ENCODE measurements at places on chromosomes 5 and 9.

- no peak for DNase-seq
These were observed 8.9 kb downstream of the CXCL14 start for GRCh38 chr5:135569755-135570452.

DNA sequence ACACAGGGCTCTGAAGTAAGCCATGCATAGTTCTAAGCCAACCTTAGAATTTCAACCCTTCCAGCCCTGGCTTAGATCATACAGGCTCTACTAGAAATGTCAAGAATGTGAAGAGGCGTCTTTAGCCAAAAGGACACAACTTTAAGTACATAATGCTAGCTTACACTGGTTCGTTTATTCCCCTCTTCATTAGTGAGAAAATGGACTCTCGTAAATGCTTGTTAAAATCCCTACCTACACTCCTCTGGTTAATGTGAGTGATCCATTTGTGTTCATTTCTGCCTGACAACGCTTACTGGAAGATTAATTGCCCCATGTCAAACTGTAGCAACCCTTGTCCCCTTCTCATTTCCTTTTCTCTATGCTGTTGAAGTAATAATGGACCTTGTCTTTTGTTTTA lies 149.3 kb upstream of the POU5F2 start:
- DNase-seq = peak; percentile 32

GRCh38 chr9:107703651-107704050 lies 214.1 kb upstream of the KLF4 start:
- no peak for DNase-seq

DNA sequence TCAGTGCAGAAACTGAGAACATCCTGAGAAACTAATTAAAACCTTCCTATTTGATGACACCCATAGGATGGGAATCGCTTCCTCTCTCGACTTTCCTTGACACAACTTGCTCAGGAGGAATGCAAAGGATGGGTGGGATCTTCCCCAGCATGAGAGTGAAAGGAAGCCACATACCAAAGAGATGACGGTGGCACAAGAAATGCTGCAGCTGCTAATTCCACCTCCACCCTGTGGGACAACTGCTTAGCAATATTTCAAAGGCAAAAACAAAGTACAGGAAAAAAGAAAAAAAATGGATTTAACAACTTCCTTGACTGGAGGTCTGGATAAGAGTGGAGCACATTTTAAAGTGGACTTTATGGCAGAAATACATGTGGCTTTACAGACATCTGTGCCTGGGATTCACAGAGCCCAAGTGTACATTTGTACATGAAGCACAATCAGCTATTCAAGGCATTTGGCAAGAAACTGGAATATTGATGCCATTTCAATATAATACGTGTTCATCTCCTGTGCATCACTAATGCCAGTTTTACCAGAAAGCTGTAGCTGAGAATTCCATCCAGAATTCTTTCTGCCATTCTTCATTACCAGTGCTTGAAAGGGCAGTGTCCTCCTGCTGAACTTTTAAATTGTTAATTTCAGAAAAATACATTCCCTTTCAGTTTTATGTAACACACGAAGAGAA lies 359.2 kb upstream of the ACTBL2 start:
- DNase-seq = peak; percentile 11

GRCh38 chr9:98144076-98144475 lies 25.1 kb upstream of the TRIM14 start:
- DNase-seq = no peak

GRCh38 chr5:143613329-143613728 lies 198.6 kb upstream of the HMHB1 start:
- no peak for DNase-seq

DNA sequence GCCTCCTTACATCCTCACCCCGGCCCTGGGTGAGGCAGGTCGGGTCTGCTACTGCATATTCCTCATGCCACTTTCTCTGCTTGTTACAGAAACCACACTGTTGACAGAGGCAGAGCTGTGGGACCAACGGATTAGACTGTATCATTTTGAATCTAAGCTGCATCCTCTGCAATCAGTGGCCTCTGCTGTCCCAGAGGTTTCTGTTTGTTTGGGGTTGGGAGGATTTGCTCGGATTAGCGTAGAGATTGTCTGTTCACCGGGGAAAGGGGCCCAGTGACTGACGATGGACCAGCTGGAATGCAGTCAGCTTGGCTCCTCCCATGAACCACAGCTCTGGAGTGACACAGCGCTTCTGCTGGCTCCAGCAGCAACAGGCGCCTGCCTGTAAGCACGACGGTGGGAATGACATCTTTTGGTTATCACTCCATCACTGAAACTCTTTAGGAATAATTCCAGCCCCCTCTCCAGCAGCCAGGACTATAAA lies 37.3 kb upstream of the ADRA1B start:
- peak; percentile 52 for DNase-seq

GRCh38 chr9:603126-603525 lies 238.4 kb upstream of the DMRT1 start:
- no peak for DNase-seq

- DNase-seq = no peak
These were observed 1.1 kb upstream of the FRRS1L start for GRCh38 chr9:109168170-109168569.

DNA sequence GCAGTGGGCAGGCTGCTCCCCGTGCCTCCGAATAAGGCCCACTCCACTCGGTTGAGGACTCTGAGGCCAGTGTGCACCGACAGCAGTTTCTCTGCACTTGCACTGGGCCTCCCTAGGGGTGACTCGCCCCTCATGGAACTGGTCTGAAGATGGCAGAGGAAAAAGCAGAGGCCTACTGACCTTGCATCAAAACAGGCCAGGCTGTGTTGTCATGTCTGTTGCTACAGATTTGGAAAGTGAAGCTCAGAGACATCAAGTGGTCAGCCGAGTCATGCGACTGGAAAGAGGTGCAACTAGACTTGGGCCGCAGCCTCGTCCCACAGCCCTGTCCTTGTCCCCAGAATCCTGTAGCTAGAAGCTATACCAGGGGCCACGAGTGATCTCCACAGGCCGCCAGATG lies 78.3 kb downstream of the DCP2 start:
- DNase-seq = no peak

GRCh38 chr5:127969651-127970050 lies 113.9 kb upstream of the SLC12A2 start:
- DNase-seq = no peak

DNA sequence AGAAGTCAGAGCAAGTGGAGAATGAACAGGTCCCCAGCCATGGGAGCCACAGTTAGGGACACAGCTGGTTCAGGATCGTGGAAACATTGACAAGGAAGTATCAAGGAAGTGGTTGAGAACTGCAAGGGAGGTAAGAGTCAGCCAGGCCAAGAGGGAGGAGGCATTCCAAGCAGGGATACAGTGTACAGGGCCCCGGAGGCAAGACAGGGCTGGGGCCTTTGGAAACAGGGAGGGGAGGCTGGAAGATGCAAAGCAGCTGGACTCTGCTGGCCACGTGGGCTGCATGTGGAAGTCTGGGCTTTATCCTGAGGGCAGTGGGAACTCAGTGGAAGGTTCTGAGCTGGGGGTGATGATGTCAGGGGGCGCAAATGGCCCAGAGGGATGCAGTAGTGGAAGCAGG lies 14.2 kb downstream of the CCDC180 start:
- DNase-seq = no peak

GRCh38 chr5:37575541-37576489 lies 196.7 kb downstream of the WDR70 start:
- DNase-seq = no peak

GRCh38 chr9:17625644-17626388 lies 47.0 kb downstream of the SH3GL2 start:
- DNase-seq = no peak

DNA sequence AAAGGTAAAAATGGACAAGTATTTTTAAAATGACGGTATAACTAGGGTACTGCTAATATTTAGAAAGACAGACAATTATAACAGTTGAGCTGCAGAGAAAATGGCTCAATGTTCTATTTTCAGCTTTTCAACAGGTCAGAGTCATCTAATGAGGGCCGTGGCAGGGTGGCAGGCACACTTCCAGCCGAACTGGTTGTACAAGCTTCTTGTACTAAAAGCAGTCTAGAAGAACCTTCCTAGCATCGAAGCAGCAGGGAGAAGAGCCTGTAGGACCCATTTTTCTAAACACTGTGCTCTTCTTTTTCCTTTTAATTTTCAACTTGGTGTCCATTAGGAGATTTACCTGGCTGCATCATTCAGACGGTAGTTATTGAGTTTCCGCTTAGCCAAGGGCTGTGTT lies 85.6 kb downstream of the SLC28A3 start:
- DNase-seq = no peak

GRCh38 chr9:21443849-21444625 lies 3.8 kb downstream of the IFNA1 start:
- DNase-seq = no peak

- DNase-seq = no peak
These were observed 42.9 kb downstream of the OLFM1 start for GRCh38 chr9:135130207-135130976.

- DNase-seq = no peak
These were observed 13.4 kb upstream of the STRBP start for GRCh38 chr9:123281659-123282350.

DNA sequence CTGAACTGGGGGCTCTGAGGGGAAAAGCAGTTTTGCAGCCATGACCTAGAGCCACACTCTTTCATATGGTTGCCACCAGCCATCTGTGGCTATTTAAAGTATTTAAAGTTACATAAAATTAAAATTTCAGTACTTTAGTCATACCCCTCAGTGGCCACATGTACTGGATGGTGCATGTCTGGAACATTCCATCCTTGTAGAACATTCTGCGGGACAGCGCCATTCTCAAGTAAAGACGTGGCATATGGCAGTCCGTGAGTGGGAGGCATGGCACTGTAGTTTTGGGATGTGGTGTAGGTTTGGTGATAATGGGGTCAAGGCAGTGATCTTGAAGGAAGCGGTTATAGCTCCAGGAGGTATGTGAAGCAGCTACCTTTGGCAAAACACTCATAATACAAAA lies 61.4 kb upstream of the NFIL3 start:
- no peak for DNase-seq

GRCh38 chr9:110641293-110641692 lies 27.3 kb upstream of the MUSK start:
- no peak for DNase-seq

DNA sequence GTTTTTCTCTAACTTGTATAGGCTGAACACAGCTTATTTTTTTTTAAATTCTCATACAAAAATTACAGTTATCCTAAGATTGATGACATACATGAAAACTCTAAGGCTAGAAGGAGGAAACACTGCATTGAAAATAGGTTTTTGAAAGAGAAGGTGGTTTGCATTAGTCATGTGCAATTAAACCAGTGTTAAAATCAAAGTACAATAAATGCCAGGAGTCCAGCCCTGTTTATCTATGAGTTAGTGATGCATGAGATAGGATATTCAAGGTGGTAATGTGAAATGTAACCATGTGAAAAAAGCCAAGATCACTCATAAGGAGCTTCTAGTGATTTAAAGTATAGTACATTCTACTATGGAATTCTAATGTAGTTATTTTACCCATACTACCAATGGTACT lies 444.9 kb upstream of the CYLC2 start:
- DNase-seq = no peak

- no peak for DNase-seq
These were observed 235.3 kb downstream of the CETN3 start for GRCh38 chr5:90174236-90174635.

DNA sequence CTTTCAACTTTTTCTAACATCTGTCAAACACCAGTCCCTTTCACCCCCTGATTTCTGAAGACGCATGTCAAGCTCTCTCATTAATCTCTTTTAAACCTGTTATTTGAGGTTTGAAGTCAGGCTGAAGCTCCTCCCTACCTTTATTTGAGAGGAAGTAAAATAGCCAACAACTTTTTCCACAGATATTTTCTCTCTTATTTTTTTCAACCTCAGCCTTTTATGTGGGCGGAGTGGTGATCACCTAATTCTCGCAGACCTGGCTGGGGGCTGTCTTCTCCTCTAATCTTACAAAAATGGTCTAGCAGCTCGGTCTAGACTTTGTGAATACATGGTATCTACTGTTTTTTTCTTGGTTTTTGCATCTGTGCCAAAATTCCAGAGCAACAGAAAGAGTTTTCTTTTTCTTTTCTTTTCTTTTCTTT lies 395.7 kb upstream of the ACTBL2 start:
- no peak for DNase-seq

GRCh38 chr9:82601293-82601771 lies 461.6 kb downstream of the RASEF start:
- no peak for DNase-seq

DNA sequence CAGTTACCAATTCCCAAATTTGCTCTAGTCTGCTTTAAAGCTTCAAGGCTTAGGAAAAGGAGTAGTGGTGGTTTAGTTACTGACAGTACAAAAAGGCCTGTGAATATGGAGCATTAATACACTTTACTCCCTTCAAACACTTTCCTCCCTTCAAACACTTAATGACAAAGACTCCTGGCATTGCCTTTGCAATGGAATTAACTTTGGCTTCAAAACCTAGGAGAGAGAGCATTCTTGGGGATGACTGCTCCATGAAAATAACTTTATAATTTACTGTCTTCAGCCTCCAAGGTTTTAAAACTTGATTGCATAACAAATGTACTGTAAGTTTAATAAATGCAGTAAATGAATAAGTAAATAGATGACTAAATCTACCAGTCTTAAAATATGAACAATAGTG lies 185.6 kb downstream of the TRPM3 start:
- no peak for DNase-seq

GRCh38 chr9:127838375-127839078 lies 15.9 kb downstream of the ENG start:
- DNase-seq = no peak

DNA sequence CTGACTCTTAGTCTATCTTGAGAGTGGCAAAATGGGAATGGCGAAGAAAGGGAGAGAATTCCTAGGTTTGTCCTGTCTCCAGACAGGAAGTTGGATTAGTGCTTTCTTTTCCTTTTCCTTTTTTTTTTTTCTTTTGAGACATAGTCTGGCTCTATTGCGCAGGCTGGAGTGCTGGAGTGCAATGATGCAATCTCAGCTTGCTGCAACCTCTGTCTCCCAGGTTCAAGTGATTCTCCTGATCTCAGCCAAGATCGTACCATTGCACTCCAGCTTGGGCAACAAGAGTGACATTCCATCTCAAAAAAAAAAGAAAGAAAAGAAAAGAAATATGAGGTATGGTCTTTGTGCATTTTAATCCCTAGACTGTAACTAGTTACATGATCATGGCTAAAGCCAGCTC lies 12.6 kb upstream of the KIF27 start:
- no peak for DNase-seq

GRCh38 chr9:93114169-93114983 lies 18.4 kb downstream of the CARD19 start:
- no peak for DNase-seq

DNA sequence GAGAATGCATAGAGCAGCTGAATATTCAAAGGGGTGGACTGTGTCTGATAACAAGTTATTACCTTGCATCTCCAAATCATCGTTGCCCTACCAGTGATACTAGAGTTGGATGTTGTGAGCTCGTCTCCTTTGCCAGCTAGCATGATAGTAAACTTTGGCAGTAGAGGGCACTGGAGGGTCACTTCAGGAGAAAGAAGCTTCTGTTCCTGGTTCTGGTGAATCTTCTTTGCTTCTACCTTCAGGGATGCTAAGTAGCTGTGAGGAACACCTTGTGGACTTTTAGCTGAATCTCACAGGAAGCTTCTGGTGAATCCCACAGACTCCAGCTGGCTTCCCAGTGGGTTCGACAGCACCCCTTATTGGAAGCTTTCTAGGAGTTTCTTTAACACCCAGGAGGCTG lies 626.6 kb upstream of the SGCD start:
- no peak for DNase-seq

Data from right kidney (tissue), 9 donors.